ENCODE measurements at places on chromosomes 4 and X. TPM values are rescaled to one million over a fixed set of nuclear protein-coding genes. Genes with fewer than 3 reads are reported as not detected.

DNA sequence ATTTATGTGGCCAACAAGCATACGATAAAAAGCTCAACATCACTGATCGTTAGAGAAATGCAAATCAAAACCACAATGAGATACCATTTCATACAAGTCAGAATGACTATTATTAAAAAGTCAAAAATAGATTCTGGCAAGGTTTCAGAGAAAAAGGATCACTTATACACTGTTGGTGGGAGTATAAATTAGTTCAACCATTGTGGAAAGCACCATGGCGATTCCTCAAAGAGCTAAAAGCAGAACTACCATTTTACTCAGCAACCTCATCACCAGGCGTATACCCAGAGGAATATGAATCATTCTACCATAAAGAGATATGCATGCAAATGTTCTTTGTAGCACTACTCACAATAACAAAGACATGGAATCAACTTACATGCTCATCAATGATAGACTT is 478.7 kb upstream of the GALNTL6 start:
- DNase-seq = no peak

GRCh38 chrX:110167952-110168451 is 149.9 kb downstream of the AMMECR1 start:
- DNase-seq = no peak

- no peak for DNase-seq
Observed at GRCh38 chr4:91267543-91267942, 1036.2 kb upstream of the GRID2 start.

DNA sequence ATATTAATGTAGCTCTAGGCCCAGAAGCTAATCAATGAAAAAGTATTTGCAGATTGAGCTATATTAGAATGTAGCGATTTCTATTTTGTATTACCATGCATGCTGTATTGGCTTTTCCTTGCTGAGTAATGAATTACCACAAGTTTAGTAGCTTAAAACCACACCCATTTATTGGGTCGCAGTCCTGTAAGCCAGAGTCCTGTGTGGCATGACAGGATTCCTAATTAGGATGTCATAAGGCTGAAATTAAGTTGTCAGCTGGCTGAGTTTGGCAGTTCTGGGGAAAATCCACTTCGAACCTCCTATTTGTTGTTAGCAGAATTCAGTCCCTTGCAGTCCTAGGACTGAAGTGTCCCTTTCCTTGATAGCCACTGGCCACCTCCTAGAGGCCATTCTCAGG is 50.3 kb upstream of the HHIP start:
- DNase-seq = no peak

- no peak for DNase-seq
Observed at GRCh38 chrX:45668686-45669443, 468.2 kb upstream of the DIPK2B start.

DNA sequence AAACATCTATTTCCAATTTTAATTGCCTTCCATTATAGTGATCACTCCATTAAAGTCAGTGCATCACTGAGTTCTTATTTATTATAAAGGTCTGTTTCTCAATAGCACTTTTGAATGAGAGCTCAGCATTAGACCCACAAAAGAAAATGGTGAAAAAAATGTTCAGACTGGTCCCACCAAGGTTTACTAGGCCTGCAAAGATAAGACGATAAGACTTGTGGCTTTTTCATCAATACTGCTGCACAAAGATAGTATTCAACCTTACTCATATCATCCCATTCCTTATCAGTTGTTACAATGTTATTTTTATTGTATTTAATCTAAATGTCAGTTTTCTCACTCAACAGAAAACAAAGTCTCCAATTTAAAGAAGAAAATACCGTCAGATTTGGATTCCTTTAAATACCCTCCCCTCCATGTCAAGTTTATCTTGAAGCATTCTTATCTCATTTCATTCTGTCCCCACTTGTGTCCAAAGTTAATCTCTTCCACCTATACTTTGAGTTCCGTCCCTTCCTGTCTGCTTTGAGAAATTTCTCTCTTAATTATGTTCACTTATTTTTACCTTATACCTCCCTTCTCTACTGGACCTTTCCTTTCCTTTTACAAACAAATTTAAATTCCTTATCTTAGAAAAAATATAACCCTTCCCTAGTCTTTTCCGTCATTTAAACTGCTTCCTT is 140.0 kb downstream of the GASK1B start:
- DNase-seq = no peak

DNA sequence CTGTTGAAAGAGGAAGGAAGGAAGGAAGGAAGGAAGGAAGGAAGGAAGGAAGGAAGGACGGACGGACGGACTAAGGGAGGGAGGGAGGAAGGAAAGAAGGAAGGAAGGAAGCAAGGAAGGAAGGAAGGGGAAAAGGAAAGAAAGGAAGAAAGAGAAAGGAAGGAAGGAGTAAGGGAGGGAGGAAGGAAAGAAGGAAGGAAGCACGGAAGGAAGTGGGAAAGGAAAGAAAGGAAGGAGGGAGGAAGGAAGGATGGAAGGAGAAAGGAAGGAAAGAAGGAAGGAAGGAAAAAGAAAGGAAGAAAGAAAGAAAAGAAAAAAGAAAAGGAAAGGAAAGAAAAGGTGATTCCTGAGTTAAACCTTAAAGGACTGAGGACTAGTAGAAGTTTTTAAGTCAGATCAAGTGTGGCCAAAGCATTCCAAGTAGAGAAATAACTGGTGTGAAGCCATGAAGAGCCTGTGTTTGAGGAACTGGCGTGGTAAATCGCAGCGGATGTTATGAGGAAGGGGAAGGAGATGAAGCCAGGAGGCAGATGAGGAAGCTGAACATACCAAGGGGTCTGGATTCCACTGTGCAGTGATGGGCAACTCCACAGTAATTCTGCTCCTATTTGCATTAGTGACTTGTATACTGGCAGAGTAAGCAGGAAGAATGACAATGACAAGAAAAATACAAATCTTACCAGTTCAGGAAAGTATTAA is 163.5 kb downstream of the MGST2 start:
- no peak for DNase-seq

DNA sequence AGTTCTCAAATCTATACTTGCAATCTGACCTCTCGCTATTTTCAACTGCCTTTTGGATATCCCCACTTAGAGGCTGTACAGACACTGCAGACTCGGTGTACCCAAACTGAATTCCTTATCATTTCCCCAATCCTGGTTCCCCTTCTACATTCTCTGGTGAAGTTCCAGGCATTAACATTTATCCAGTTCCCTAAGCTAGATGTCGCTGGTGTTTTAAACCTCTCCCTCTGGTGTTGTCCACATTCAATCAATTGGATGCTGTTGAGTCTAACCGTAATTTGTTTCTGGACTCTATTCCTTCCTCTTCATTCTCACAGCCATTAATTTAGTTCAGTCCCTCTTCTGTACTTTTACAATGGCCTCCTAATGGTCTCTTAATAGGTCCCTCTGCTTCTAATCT is 7.2 kb upstream of the STK26 start:
- DNase-seq = no peak

GRCh38 chrX:44433556-44433955 is 90.1 kb upstream of the EFHC2 start:
- DNase-seq = no peak

- no peak for DNase-seq
Observed at GRCh38 chr4:129179276-129179675, 83.3 kb downstream of the C4orf33 start.

- DNase-seq = no peak
Observed at GRCh38 chr4:153212736-153213135, 8.5 kb downstream of the TRIM2 start.

GRCh38 chr4:53419208-53419607 is 41.8 kb downstream of the FIP1L1 start:
- DNase-seq = no peak

GRCh38 chrX:85836868-85837267 is 210.5 kb downstream of the CHM start:
- DNase-seq = no peak

DNA sequence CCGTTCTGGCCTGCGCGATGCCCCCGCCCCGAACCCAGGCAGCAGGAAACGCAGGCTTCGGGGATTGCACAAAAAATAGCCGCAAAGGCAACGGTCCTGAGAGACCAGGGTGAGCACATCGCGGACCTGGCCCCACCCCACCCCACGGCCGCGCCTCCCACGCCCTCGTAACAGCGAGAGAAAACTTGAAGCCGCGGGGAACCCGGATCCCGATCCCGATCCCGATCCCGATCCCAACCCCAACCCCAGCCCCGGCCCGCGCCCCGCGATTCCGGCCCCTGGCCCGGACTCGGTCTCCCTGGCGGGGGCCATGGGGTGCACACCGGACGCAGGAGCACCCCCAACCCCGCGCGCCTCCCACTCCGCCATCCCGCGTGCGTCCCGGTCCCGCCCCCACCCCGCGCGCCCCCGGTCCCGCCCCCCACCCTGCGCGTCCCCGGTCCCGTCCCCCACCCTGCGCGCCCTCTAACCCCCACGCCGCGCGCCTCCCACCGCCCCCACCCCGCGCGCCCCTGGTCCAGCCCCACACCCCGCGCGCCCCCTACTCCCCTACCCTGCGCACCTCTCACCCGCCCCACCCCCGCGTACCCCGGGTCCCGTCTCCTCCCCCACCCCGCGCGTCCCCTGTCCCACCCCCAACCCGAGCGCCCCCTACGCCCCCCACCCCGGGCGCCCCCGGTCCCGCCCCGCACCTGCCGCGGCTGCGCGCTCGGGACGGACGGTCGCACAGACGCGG is 29.0 kb downstream of the NOP14 start:
- no peak for DNase-seq

DNA sequence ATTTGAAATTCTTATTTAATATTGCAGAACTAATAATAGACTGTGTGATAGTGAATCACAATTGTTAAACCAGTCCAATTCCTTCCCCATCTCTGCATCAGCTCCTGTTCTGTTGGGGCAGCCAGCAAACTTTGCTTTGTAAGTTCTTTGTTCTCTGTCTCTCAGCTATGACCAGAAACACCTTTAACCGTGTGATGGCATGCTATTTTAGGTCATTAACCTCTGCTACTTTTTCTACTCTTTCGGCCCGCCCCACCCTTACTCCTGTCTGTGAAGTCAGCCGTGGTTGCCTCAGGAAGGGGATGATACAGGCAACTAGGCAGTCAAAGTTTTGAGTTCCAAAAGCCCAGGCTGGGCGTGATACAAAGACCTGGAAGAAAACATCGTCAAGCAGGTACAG is 51.3 kb upstream of the EGFL6 start:
- no peak for DNase-seq

DNA sequence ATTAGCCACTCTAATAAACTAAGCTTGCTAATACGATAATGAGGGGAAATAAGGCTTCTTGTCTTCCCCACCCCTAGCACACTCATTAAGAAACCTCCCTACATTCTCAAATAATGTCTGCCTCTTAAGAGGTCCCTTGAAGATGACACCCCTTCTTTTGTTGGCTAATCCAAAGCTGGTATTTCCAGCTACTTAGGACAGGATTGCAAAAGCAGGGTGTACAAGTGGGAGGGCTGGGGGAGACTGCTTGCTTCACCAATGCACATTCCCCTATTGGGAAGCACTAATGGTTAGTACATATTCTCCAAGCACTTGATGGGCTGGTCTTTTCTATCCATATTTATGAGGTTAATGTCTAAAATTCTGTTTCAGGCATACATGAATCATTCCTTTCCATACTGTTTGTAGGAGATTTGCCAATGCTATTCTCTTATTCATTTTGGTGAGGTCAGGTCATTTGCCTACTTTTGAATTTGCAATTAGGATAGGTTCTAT is 16.8 kb upstream of the TIMM8A start:
- no peak for DNase-seq

DNA sequence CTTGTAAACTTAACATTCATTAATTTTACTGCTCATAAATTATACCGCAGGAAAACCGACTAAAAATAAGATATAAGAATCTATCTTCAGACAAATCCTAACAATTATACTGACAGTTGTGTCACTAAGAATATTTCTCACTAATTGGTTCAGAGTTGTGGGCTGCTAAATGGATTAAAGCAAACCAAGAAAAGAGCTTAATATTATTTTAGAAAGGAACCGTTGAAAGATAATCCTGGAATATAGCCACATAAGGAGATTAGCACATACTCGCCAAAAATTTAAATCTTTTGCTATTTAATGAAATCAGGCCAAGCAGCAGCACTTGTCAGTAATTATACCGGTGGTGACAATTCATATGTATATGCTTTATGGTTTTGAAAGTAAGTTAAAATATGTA is 132.8 kb downstream of the SLIT2 start:
- no peak for DNase-seq

DNA sequence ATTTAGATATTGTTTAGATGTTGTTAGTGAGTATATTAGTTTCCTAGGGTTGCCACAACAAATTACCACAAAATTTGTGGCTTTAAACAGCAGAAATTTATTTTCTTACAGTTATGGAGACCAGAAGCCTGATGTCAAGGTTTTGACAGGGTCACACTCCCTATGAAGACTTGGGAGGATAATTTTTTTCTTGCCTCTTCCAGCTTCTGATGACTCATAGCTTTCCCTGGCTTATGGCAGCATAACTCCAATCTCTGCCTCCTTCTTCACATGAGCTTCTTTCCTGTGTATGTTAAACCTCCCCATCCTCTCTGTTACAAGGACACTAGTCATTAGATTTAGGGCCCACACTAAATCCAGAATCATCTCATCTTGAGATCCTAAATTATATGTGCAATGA is 20.9 kb upstream of the RAB40A start:
- no peak for DNase-seq

- no peak for DNase-seq
Observed at GRCh38 chr4:26856906-26857277, 3.7 kb upstream of the STIM2 start.

- DNase-seq = no peak
Observed at GRCh38 chr4:118817178-118817930, 18.6 kb downstream of the SEC24D start.

DNA sequence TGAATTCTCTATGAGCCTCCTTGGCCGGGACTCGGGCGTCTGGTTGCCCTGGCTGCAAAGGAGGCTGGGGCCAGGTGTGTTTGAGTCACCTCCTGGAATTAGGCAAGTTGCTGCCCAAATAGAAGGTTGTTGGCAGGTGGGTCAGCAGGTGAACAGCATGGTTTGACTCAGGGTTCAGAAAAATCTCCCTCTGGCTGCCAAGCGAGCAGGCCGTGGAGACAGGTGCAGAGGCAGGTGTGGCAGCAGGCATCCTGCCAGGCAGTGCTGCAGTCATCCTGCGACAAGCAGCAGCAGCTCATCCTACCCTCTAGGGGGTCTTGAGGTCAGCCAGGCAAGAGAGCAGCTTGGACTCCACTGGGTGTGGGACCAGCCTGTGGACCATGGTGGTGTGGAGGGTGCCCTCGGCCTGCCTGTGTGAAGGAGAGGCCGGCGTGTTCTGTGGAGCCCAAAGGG is 8.2 kb downstream of the MSANTD1 start:
- DNase-seq = no peak

DNA sequence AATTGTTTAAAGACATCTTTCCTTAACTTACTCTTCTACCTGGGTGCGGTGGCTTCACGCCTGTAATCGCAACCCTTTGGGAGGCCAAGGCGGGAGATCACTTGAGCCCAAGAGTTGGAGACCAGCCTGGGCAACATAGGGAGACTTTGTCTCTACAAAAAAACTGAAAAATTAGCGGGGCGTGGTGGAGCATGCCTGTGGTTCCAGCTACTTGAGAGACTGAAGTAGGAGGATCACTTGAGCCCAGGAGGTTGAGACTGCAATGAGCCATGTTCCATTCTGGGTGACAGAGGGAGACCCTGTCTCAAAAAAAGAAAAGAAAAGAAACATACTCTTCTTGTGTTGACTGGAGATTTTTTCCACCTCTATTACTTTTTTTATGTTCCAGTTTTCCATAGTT is 181.9 kb downstream of the RAPGEF2 start:
- no peak for DNase-seq

The PCDH19 gene
- 6.9 TPM for total RNA-seq

The ANOS1 gene
- total RNA-seq = 20.2 TPM

The SYNPO2 gene
- total RNA-seq = 428 TPM

The NAP1L2 gene
- total RNA-seq = 7.2 TPM

The LPAR4 gene
- total RNA-seq = 20.5 TPM

The RAP2C gene
- 30.8 TPM for total RNA-seq

The CSAG2 gene
- not detected for total RNA-seq

The GAB3 gene
- 8.0 TPM for total RNA-seq
